RWPE1 (cell line): ENCODE measurements at places on chromosomes 4 and X.

- no peak for DNase-seq
These were observed 245.1 kb upstream of the SLC7A11 start for GRCh38 chr4:138487230-138487629.

GRCh38 chrX:75297508-75297907 is 23.6 kb downstream of the UPRT start:
- DNase-seq = no peak

GRCh38 chrX:45852884-45853283 is 652.2 kb upstream of the DIPK2B start:
- DNase-seq = no peak

- DNase-seq = no peak
These were observed 56.4 kb downstream of the SCFD2 start for GRCh38 chr4:53309321-53310040.

DNA sequence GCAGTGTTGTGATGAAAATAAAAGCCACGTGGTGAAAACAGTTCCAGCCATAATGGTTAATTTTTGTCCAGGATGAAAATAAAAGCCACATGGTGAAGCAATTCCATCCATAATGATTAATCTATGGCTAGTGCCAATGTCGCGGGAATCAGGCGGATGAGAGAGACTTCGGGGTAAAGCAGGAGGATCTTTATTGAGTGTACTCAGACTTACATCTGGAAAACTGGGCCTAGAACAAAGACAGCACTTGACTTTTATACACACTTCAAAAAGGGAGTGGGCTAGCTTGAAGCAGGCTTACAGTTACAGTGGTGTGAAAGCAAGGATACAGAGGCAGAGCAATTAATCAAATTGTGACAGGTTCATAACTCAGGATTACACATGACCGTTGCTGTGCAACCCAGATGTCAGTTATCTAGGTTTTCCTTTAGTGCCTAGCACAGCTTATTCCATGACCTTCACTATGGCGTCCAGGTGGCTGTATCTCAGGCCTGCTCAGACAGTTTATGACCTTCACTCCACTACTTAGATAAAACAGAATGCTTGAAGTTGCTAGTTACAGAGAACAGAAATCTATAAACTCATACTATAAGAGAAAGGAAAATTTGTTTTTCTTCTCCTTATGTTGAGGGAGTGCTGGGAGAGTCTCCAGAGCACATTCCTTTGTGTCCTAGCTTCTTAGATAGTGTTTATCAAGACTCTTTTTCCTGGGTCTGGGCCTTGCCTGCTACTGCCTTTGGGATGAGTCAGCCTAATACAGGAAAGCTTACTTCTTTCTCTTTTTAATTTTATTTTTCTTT is 5.9 kb upstream of the PLA2G12A start:
- no peak for DNase-seq

DNA sequence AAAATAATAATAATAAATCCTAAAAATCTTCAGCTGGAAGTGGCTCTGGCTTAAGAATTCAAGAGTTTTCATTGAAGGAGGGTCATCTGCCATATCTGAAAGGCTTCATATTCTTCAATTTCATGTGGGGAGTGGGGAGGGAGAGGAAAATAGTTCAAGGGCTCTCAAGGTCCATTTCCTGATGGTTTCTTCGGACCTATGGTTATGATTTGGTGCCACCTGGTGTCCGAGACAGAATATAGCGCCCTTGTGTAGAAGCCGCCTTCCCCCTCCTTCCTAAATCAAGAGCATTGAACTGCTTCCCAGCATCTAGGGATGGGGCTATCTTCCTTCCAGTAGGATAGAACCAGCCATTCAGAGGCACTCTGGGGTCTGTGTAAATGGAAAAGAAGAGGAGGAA is 34.3 kb downstream of the NLGN3 start:
- DNase-seq = peak; percentile 41

- DNase-seq = peak; percentile 43
These were observed 79.5 kb upstream of the MAGEB10 start for GRCh38 chrX:27728291-27728690.

- no peak for DNase-seq
These were observed 26.5 kb upstream of the SPANXN4 start for GRCh38 chrX:142999199-142999701.

DNA sequence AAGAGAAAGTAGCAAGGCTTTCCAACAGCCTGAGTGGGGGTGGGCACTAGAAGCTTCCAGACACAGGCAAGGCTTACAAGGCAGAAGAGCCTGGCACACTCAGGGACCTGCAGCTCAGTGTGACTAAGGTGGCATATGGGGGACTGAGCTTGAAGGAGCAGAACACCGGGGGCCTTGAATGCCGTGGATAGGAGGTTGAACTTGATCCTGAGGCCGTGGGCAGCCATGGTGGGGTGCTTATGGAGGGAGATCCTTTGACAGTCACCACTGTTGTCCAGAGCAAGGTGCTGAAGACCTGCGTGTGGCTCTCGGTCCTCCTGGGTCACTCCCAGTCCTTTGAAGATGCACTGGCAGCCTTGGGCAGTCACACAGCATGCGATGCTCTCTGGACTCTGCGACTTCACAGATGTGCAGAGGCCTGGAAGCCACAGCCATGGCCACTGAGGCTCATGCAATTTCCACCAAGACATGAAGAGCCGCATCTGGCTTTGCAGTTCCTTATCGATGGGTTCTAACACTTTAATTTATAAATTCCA is 18.3 kb downstream of the C4orf50 start:
- DNase-seq = no peak

DNA sequence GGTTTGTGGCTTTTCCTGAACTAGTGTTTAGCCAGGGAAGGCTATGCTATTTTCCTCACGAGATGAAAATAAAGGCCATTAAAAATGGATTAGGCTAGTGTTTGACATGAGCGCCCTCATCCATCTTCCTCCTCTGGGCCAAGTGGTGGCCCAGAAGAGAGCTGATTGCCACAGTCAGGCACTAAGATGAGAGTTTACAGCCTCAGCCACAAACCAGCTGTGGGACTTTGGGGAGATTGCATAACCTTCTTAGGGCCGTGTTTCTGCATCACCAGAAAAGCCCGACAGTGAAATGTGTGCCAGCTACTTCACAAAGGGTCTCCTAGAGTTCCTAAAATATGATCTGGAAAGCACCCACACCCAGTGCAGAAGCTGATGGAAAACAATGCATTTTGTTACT is 42.3 kb upstream of the LNX1 start:
- no peak for DNase-seq

DNA sequence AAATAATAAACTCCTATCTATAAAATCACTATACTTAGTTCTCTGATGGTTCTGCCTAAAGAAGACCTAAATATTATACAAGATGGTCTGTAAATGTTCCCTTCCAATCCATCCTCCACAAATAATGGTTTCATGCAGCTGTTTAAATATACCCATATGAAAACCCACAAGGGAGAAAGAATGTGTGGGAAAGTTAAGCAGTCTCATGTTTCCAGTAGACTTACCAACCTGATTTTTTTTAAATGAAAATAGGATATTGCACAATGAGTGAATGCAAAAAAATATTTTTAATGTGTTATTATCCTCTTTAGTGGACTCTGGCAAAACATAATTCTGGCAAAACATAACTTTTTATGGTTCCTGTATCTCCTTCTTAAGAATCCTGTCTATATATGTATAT is 23.3 kb downstream of the CAMK2D start:
- no peak for DNase-seq

DNA sequence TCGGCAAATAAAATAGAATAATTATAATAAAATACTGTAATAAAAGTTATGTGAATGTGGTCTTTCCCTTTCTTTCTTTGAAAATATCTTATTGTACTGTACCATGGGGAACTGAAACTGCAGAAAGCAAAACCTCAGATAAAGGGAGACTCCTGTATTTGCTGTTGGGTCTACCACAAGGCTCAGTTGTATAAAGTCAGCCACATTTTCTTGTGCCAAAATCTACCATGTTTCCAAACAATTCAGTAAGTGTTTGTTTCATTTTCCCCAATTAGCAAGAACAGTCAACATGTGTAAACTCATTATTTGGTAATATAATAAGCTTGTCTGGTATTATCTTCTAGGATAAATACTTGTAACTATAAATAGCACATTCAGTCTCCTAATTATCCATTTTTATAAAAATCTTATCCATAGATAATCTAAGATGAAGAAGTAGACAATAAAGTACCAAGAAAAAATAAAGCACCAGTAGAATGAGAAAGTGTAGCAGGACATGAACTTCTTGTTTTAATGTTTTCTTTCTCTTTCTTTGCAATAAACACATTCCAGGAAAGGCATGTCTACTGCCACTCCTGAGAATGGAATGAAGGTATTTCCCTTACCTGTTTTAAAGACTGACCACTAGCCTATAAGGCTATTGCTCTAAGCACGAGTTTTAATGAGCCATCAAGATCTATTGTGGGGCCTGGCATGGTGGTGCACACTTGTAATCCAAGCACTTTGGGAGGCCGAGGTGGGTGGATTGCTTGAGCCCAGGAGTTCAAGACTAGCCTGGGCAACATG is 15.0 kb upstream of the OTUD4 start:
- peak; percentile 51 for DNase-seq

DNA sequence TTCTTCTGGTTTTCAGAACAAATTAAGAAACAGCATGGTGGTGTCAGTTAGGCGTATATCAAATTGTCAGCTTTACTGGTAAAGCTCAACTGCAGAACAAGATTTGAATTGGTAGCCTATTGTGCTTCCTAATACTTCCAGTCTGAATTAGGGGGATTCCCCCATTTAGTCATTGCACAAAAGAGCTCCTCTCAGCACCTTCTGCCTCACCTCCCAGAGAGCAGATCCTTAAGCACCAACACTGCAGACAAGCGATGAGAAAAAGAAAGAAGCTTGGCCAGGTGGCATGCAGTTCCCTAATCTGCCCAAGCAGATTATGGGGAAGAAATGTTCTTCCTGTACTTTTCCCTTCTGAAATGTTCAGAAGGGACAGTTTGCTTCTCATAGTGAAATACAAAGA is 9.2 kb downstream of the MAP9 start:
- no peak for DNase-seq

DNA sequence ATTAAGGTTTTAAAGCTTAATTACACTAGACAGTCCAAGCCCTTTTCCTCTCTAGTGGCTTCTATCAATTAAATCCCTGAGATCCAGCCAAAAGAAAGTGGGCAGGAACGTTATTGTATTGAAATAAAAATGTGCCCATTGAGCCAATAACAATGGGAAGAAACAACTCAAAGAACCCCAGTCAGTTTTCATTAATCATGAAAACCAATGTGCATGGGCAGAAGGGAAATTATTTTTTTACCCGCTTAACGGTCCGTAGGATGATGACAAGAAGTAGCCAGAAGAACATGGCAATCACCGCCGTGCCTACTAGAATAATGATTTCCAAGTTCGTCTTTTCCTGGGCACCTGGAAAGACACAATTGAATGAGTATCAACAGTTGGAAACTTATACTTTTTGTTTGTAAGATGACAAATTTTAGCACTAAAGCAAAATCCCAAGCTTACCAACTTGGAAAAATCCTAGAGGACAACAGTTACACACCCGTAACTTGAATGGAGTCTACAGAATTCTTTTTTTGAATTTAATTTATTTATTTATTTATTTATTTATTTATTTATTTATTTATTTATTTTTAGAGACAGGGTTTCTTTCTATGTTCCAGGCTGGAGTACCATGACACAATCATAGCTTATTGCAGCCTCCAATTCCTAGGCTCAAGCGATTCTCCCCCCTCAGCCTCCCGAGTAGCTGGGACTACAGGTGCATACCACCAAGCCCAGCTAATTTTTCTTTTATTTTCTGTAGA is 26.8 kb downstream of the KDR start:
- no peak for DNase-seq

DNA sequence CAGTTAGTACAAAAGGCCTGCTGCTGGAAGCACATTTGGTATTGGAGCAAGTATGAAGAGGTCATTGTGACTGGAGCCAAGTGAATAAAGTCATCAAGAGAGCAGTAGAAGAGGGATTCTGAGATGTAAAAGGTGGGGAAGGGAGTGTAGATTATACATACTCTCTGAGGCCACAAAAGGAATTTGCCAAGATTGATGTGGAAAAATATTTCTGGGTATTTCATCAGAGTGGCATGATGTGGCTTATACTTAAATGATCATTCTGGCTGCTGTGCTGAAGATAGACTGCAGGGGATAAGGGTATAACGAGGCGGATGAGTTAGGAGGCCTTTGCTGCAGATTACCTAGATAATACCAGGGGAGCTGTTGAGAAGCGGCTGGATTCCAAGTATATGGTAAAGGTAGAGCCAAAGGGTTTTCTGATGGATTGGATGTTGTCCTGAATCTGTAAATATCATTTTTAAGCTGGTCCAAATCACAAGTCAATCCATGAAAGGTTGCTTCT is 231.8 kb upstream of the AGA start:
- DNase-seq = no peak

DNA sequence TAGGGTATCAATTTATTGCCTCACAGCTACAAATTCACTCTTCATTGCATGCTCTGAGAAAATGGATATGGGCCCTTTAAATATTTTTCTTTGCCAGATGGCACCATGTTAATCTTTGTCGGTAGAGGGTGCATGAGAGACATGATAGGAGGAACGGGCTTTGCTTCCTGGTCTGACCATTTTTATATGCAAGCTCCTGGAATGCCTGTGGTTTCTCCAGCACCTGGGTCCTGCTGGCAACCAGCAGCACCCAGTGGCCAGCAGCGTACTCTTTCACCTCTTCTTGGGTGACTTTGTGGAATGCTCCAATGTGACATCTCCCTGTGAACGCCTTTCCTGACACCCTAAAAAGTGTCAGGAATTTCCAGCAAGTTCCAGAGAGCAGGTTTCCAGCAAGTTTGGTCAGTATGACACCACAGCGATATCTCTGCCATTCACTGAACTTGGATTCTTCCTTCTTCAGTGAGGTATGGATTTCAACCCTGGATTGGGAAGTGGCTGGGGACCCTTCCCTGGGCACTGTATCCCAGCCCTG is 140.3 kb upstream of the PGRMC2 start:
- DNase-seq = peak; percentile 82

GRCh38 chr4:74109116-74109869 is 10.3 kb upstream of the CXCL2 start:
- DNase-seq = peak; percentile 80
